Kidney tubule cell (primary cell): ENCODE measurements at places on chromosomes 5 and 9.

DNA sequence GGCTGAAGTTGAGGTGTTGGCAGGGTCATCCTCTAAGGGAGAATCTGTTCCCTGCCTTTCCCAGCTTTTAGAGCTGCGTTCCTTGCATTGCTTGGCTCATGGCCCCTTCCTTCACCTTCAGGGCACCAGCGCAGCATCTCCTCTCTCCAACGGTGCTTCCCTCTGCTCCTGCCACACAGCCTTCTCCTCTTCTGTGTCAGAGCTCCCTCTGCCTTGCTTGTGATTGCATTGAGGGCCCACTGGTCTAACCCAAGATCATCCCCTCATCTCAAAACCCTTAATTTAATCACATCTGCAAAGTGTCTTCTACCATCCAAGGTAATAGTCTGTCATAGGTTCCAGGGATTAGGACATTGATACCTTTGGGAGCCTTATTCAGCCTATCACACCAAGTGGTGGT, 205.7 kb upstream of the TBCA start:
- DNase-seq: no peak

GRCh38 chr5:170300361-170301013, 2.9 kb upstream of the LCP2 start:
- no peak for DNase-seq

DNA sequence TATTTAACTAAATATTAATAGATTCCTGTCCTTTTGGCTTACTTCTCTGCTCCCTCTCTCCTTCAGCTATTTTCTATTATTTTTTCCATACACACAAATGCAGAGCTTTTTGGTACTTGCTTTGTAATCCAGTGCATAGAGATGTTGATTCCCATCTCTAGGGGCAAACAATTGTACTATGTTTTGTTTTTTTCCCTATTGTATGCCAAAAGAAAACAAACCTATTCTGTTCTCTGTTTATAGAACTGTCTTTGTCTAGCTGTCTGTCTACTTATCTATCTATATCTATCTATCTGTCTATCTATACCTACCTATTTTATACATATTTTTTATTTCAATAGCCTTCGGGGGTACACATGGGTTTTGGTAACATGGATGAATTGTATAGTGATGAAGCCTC, 121.6 kb upstream of the LIFR start:
- DNase-seq: no peak

DNA sequence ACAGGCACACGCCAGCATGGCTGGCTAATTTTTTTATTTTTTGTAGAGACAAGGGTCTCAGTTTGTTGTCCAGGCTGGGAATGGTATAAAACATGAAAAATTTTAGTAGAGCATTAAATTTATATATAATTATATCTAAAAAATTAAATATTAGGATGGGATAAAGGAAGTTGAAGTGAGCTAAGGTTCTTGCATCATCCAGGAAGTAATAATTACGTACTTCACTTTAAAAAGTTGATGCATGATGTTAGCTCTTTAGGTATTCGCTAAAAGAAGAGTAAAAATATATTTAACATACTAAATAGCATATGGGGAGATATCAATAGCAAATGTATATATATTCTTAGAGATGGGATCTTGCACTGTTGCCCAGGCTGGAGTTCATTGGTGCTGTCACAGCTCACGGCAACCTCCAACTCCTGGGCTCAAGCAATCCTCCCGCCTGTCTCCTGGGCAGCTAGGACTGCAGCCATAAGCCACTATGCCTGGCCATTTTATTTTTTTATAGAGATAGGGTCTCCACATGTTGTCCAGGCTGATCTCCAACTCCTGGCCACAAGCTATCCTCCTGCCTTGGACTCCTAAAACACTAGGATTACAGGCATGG, 12.3 kb downstream of the DCAF10 start:
- DNase-seq: no peak

DNA sequence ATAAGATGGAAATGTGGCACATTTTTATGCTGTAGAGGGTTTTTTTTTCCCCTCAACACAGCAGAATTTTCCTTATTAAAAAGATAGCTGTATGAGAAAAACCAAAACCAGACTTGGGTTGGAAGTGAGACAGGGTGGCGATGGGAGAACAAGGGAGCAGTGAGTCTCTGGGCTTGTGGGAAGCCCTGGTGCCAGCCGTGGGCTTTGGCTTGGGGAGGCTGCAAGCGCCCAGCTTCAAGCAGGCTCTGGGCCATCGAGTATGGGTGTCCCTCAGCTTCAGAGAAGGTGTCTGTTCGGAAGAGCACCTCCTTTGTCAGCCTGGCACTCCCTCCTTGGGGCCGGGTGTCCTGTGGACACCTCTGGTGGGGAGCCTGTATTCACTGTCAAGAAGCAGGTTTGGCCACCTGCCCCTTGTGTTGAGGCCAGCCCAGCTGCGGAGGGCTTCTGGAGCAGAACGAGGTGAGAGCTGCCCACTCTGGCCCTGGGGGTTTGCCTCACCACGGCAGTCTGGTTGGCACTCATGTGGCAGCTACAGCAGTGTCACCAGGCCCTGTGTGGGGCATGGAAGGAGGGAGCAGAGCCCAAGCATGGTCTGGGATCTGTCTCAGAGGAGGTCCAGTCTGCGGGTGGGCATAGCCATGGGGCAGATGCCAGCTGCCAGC, 37.6 kb upstream of the ANGPTL2 start:
- no peak for DNase-seq

DNA sequence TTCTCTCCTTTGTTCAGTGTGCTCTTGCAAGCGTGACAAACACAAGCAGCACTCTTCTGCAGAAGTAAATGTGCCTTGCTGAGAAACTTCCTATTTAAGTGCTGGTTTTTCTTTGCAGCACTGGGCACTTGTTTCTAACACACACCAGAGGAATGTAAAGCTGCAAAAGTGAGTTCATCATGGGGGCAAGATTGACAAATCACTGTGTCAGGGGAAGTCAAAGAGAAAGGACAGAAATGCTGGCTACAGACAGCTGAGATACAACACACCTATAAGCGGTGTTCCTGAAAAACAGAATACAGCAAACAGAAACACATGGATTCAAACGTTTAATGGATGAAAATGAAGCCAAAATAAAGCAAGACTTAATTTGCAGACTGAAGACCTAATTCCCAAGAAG, 19.6 kb downstream of the ROR2 start:
- DNase-seq: no peak

- no peak for DNase-seq
Measured at GRCh38 chr5:128402506-128402905, 135.5 kb downstream of the FBN2 start.

DNA sequence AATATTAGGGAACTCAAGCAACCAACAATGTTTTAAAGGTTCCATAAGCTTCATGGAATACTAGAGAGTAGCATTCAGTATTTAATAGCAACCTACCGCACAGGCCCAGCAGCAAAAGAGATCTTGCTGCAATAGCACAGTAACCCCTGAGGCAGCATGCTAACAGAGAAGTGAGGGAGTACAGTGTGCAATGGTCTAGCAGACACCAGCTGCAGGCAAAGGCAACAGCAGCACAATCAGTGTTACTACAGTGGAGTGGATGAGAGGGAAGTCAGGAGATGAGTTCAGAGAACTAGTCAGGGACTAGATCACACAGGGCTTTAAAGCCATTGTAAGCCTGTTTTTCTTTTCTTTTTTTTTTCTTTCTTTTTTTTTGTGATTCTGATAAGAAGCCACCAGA, 2.8 kb downstream of the TICAM2 start:
- DNase-seq: peak; percentile 17

DNA sequence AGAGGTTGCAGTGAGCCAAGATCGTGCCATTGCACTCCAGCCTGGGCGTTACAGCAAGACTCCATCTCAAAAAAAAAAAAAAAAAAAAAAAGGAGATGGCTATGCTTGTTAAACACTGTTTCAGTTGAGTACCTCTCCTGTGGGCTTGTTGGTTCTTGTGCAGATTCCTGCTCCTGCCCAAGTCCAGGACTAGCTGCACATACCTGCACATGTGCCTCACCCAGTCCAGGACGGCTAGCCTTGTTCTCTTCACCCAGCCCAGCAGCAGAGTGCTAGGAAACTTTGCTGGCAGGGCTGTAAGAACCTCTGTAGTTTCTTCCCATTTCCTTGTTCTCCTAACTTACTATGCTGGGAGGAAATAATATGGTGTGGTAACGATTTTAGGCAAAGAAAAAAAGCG, 234.1 kb upstream of the DMRT1 start:
- DNase-seq: no peak

DNA sequence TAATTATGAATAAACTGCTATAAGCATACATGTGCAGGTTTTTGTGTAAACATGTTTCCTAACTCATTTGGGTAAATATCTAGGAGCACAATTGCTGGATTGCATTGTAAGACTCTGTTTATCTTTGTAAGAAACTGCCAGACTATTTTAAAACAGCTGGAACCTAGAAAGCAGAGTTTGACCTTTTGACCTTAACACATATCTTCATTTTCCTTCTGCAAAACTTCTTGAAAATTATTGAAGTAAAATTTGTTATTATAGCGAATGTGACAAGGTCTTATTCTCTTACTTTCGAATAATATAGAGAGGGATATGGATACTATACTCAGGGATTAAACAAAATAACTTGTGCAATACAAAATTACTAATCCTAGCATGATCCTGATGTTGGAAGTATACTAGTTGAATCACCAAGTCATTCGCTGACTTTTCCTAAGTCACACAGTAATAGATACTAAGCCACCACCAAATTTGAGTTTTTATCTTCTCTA, 3.2 kb upstream of the ANXA1 start:
- DNase-seq: no peak

GRCh38 chr5:68247627-68248026, 32.1 kb downstream of the PIK3R1 start:
- DNase-seq: no peak

DNA sequence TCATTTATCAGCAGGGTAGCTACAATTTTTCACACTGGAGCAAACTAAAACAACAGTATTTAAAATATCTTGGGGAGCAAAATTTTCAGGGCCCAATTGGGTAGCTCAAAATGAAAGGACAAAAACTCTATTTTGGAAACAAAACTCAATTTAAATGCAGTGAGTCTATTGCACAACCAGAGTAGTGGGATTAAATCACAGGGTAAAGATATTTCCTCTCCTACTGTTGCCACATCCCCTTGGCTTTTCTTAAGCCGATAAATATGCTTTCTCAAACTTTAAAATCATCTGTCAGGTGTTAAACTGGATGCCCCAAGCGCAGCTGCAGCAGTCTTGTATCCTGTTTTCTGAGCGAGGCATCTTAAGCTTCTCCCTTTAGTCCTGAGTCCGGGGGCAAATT, 1474.3 kb upstream of the CDH9 start:
- no peak for DNase-seq
